ENCODE measurements at places on chromosomes 4 and X. TPM values are rescaled to one million over a fixed set of nuclear protein-coding genes. Genes with fewer than 3 reads are reported as not detected.

The REPS2 gene
- total RNA-seq, result 8.6 TPM

GRCh38 chr4:5858020-5858769, 34.7 kb downstream of the CRMP1 start:
- no peaks in the 10 kb centered on the region for H3K4me1 ChIP-seq
- no peak overlapping the region for H3K27ac ChIP-seq
- DNase-seq, result no peak
- H3K27me3 ChIP-seq, result no peaks in the 10 kb centered on the region

GRCh38 chrX:82081027-82081426, 879.1 kb downstream of the SH3BGRL start:
- no peak overlapping the region for H3K4me3 ChIP-seq
- no peaks in the 10 kb centered on the region for H3K4me1 ChIP-seq
- no peaks in the 10 kb centered on the region for H3K27me3 ChIP-seq
- H3K27ac ChIP-seq, result no peak overlapping the region
- H3K36me3 ChIP-seq, result no peaks in the 10 kb centered on the region

DNA sequence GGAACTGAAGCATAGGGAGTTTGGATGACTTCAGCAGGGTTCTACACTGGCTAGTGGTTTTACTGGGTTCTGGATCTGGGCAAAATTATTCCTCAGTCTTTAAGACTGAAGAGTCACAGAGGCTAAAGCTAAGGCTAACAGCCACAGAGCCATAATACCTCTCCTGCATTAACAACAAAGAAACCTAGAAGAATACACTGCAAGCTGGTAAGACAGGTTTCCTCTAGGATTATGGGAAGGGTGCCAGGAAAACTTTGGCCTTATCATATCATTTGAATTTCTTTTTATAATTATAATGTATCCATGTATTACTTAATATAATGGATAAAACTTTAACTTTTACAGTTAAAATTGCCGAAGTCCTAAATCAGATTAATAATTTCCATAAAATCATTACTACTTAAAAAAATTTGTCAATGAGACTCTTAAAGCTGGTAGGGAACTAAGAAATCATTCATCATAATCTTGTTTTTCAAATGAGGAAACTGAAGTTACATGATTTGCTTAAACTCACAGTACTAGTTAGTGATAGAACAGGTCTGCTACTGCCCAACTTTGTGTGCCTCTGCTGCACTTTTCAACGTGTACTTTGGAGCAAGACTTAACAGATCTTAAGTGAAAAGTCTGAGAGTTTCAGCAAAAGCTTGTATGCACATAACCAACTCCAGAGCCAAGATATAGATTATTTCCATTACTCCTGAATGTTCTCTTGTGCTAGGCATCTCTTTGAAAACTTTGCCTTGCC, 24.2 kb upstream of the PGRMC2 start:
- no peaks in the 10 kb centered on the region for H3K27me3 ChIP-seq
- peaks cover 20% of the 10 kb centered on the region for H3K4me1 ChIP-seq
- DNase-seq, result no peak
- H3K36me3 ChIP-seq, result no peaks in the 10 kb centered on the region
- no peak overlapping the region for H3K4me3 ChIP-seq

DNA sequence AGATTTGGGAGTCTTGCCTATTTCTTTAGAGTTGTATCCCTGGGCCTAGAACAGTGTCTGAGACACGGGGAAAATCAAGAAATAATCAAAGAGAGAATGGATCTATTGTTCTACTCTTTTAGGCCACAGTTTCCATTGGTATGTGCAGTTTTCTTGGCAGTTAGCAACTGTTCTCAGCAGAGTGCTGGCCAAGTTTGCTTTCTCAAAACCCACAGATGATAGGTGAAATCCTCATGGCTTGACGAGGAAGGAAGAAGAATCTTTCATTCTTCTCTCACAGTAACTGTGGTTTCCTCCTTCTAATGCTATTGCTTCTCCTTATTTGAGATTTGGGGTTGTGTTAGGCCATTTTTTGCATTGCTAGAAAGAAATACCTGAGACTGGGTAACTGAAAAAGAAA, 42.2 kb downstream of the AGA start:
- no peak for DNase-seq
- H3K36me3 ChIP-seq, result no peaks in the 10 kb centered on the region
- no peak overlapping the region for H3K4me3 ChIP-seq
- no peak overlapping the region for H3K27ac ChIP-seq
- H3K27me3 ChIP-seq, result no peaks in the 10 kb centered on the region
- H3K4me1 ChIP-seq, result no peaks in the 10 kb centered on the region

The DMRTC1 gene
- total RNA-seq, result 0.45 TPM

GRCh38 chr4:27218013-27218412, 357.4 kb downstream of the STIM2 start:
- H3K4me1 ChIP-seq, result no peaks in the 10 kb centered on the region
- H3K4me3 ChIP-seq, result no peak overlapping the region

DNA sequence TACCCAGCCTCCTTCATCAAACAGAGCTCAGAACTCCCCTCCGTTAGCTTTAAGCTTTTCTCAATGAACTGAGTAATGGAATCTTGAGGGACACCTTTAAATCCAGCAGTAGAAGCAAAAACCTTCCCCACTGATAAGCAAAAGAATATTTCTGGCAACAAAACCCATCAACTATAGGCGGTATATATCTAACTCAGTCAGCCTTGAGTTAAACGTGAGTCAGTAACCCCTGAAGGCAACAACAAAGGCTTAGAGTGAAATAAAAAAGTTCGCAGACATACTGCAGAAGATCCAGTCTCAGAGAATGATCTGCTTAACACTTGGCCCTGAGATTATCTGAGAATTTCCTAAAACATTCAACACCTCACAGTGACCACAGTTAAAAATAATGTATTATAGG, 77.2 kb downstream of the DMD start:
- H3K36me3 ChIP-seq, result no peaks in the 10 kb centered on the region
- no peak overlapping the region for H3K27ac ChIP-seq
- no peaks in the 10 kb centered on the region for H3K4me1 ChIP-seq
- no peaks in the 10 kb centered on the region for H3K27me3 ChIP-seq

The MAGEE2 gene
- not detected for total RNA-seq

The XAGE1B gene
- not detected for total RNA-seq

DNA sequence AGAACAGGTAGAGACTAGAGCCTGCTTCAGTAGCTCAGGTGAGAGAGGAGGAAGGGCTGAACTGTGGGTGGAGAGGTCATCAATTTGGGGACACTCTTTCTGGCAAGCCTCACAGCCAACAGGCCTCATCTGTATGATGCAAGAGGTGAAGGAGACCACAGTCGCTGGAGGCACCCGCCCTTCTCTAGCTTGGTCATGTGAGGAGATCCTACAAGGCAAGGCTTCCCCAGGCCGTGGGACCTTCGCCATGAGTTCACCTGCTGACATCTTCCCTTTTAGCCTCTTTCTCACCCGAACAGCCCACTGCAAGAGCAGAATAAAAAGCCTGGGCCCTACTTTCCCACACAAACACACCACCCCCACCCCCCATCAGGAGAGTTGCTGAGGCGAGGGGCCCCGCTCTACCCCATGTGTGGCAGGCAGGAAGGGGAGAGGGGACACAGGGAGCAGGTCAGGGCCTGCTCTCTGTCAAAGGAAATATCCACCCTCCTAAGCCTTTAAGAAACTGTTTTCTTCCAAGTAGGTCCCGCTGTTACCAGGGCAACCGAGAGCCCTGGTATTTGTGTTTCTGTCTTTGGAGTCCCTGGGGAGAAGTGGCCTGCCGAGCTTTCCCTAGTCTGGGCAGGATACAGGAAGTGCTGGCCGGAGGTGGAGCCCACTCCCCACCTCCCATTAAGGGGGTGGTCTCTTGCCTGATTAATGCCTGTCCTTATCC, 8.1 kb downstream of the RTL5 start:
- peak; percentile 81 for DNase-seq
- H3K4me1 ChIP-seq, result peaks cover 60% of the 10 kb centered on the region
- no peak overlapping the region for H3K4me3 ChIP-seq
- H3K27ac ChIP-seq, result peak overlapping the region; percentile 72
- H3K36me3 ChIP-seq, result no peaks in the 10 kb centered on the region
- no peaks in the 10 kb centered on the region for H3K27me3 ChIP-seq

DNA sequence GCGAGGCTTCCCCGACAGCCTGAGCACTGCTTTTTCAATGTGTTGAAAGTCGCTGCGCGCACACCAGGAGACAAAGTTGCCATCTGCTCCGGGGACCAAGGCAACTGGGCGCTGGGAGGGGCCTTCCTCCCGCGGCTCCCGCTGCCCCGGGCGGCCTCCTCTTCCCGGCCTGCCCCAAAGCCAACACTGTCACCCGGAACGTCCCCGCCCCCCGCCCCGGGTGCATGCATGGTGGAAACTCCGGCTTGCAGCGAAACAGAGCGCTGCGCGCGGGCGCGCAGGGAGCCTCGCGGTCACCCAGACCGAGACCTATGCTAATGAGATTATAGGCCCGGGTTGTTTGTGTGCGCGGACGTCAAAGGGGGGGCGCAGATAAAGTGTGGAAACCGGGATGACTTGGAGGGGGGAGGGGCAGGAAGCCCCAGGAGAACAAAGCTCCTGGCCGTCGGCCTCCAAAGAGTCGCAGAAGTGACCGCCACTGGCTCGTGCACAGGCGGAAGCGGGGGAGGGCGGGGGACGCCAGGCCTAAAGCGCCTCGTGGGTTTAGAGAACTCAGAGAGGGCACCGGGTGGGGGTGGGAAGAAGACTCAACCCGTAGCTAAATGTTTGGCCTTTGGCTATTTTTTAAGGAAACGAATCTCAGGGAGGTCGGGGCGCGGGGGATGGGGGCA, 88.8 kb downstream of the BCOR start:
- H3K36me3 ChIP-seq, result no peaks in the 10 kb centered on the region
- H3K27ac ChIP-seq, result no peak overlapping the region
- no peaks in the 10 kb centered on the region for H3K27me3 ChIP-seq
- peak; percentile 47 for DNase-seq
- peaks cover 9% of the 10 kb centered on the region for H3K4me1 ChIP-seq

The AMTN gene
- not detected for total RNA-seq

- peak overlapping the region; percentile 63 for H3K27ac ChIP-seq
- H3K36me3 ChIP-seq, result no peaks in the 10 kb centered on the region
- H3K27me3 ChIP-seq, result no peaks in the 10 kb centered on the region
- no peaks in the 10 kb centered on the region for H3K4me1 ChIP-seq
- DNase-seq, result no peak
- H3K4me3 ChIP-seq, result no peak overlapping the region
Observed at GRCh38 chrX:154525606-154526490, 9.8 kb upstream of the FAM3A start.

The PDZD4 gene
- total RNA-seq, result 3.2 TPM

The NUDT11 gene
- total RNA-seq, result 0.29 TPM

The DCAF12L2 gene
- not detected for total RNA-seq

DNA sequence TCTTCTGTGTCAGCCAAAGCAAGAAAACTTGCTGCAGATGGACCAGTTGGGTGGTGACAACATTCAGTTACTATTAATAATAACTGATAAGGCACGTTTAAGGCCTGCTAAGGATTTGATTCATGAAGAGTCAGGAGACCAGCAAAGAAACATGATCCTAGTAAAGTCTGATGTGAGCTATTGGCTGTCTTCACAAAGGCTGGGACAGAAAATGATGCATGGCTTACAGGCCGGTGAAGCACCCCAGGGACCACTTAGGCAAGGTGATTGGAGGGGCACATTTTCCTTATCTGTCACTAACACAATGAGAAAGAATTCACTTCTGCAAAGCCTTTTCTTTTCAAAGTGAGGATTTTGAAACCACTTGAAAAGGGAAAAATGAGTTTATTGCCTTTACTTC, 65.4 kb upstream of the TRPC3 start:
- H3K4me3 ChIP-seq, result no peak overlapping the region
- no peak overlapping the region for H3K27ac ChIP-seq
- no peaks in the 10 kb centered on the region for H3K36me3 ChIP-seq
- no peak for DNase-seq
- H3K4me1 ChIP-seq, result no peaks in the 10 kb centered on the region
- H3K27me3 ChIP-seq, result no peaks in the 10 kb centered on the region

DNA sequence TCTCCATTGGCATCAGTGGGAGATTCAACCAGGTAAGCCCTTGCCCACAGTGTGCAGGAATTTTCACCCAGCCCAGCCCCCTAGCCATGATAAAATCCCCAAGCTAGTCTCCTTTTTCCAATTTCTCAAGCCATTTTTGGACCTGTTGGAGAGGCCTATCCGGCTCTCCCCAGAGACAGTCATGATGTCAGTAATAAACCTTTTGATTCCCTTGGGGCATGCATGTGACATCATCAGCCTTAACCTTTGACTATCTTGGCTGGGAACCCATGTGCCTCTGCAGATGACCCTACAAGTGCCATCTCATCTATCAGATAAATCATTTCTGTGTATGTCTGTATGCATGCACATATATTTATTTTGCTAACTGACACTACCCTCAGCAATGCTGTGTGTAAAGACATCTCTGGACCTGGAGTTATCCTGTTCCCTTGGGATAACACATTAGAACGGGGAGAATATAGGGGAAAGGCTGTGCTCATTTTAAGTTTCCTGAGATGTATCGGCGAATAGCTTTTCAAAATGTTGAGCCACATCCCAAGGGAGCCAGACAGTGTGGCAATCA, 51.0 kb downstream of the CYTL1 start:
- DNase-seq, result no peak
- no peaks in the 10 kb centered on the region for H3K36me3 ChIP-seq
- H3K27me3 ChIP-seq, result no peaks in the 10 kb centered on the region

- no peaks in the 10 kb centered on the region for H3K36me3 ChIP-seq
- no peaks in the 10 kb centered on the region for H3K4me1 ChIP-seq
- no peak for DNase-seq
Observed at GRCh38 chr4:38169524-38169923, 209.3 kb downstream of the PTTG2 start.

GRCh38 chrX:120309873-120310705, 1.2 kb downstream of the TMEM255A start:
- DNase-seq, result peak; percentile 11
- H3K36me3 ChIP-seq, result no peaks in the 10 kb centered on the region
- no peak overlapping the region for H3K4me3 ChIP-seq
- peaks cover 3% of the 10 kb centered on the region for H3K27me3 ChIP-seq

GRCh38 chrX:120499301-120500072, 30.4 kb upstream of the LAMP2 start:
- no peaks in the 10 kb centered on the region for H3K36me3 ChIP-seq
- no peak for DNase-seq
- no peaks in the 10 kb centered on the region for H3K4me1 ChIP-seq

DNA sequence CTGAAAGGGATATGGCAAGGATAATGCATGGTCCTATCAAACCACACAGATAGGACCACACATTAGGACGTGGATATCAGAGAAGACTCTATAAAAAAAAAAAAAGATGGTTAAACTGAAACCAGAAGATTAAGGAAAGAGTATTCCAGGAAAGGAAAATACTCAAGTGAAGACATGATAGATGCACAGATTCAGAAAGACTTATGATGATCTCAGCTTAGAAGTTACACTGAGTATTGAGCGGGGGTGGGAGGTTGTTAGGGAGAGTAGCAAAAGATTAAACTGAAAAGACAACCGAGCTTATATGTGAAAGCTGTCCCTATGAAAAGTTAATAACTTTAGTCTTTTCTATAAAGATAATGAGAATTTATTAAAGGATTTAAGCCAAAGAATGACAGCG, 211.0 kb upstream of the EMCN start:
- H3K4me3 ChIP-seq, result no peak overlapping the region
- H3K27me3 ChIP-seq, result no peaks in the 10 kb centered on the region
- DNase-seq, result no peak
- H3K36me3 ChIP-seq, result no peaks in the 10 kb centered on the region
- H3K4me1 ChIP-seq, result no peaks in the 10 kb centered on the region

Measured in thyroid gland (tissue), 4 donors.